ENCODE measurements at places on chromosomes 1 and 21. TPM values are rescaled to one million over a fixed set of nuclear protein-coding genes. Genes with fewer than 3 reads are reported as not detected.
A peak's percentile ranks its signal among the peaks of the same experiment; 100 is the strongest.

The HSD3B2 gene
- not detected for total RNA-seq

The TMPRSS3 gene
- 0.05 TPM for total RNA-seq

The OPRD1 gene
- total RNA-seq, result not detected

The CDK18 gene
- 1.7 TPM for total RNA-seq

The C1orf87 gene
- not detected for total RNA-seq

The SPRR4 gene
- total RNA-seq, result not detected

The VCAM1 gene
- 24.5 TPM for total RNA-seq

The PRAMEF2 gene
- total RNA-seq, result not detected

The RBM34 gene
- 55.8 TPM for total RNA-seq

The LCE1D gene
- total RNA-seq, result not detected

DNA sequence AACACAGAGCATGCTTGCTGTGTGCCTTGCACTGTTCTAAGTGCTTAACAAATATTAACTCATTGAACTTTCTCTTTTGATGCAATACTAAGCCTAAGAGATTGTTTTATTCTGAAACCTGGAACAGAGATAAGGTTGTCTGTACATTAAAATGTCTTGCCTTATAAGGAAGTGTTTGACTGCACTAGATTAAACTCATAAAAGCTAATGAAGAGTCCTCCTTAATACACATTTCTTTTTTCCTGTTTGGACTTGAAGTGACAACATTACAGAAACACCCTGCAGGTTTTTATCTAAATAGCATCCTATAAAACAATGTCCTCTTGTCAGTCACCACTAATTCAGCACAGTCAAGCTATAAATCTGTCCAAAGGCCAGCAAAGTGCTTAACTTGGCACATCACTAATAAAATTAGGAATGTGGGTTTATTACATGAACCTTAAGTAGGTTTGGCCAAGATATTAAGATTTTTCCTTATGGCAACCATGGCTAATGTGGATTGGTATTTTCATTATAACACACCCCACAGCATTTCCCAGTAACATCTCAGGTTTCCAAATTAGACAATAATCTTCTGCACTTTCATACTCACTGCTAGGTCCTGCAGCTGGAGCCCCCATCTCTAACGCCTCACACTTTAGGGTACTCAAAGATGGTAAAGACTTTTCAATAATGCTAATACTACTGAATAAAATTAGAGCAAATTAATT, 389.7 kb downstream of the LMO4 start:
- DNase-seq, result no peak

- DNase-seq, result no peak
Observed at GRCh38 chr1:97340951-97341350, 579.9 kb downstream of the DPYD start.

DNA sequence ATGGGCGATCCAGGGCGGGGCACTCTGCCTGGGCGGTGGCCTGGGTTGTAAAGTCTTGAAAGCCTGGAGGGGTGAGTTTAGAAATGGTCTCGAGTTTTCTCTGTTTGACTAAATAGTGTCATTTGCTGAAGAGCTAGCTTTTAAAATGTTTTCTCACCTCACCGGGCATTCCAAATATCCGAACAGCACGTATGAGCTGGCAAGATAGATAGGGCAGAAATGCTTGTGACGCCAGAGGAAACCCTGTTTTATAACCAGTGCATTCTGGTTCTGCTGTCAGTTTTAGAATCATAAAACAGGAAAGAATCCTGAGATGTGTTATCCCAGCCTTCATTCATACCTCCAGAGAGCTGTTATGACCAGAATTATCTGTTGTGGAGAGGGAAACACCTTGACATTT, 725 bp downstream of the RTCA start:
- DNase-seq, result peak; percentile 14

DNA sequence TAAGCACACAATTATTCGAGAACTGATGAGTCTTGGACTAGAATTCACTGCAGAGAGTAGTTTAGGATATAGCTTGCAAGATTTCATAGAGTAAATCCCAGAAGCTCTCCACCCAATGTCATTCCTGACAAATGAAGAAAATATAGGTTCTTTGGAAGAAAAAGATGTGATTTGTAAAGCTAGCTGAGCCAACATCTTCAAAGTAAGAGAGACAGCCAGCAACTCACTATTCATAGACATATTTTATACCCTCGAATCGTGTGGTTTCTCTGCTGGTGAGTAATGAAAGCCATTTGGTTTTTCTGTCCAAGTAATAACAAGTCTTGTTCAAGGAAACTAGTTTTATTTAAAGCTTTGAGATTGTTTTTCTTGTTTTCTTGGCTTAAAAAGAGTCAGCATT, 165.7 kb upstream of the SYT6 start:
- no peak for DNase-seq

- no peak for DNase-seq
Observed at GRCh38 chr1:99018313-99018712, 13.7 kb upstream of the PLPPR5 start.

DNA sequence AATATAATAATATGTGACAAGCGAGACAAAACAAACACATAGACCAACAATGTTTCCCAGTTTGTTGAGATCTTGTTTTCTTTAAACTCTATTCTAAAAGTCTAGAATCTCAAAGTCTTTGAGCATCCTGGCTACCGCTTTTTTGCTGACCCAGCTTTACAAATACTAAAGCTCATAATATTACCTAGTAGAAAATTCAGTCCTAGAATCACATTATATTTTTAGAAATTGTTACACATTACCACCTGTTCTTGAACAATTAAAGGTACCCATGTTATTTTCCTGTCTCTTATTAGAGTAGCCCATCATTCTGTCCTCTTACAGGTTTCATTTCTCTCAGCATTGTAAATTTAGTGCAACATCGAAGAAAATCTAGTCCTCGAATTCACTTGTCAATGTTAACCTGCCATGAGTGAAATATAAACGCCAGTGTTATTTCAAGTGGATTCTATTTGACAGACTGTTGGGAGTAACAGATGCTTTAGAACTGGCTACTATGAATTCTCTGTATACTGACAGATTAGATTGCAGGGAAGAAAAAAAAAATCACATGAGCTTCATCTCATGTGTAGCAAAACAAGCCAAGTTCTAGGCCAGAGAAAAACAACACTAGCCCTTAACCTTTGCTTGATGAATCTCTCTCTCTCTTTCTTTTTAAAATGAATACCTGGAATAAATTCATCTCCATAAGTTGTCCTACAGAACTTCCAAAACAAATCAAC, 851.2 kb upstream of the ADAMTS5 start:
- no peak for DNase-seq

DNA sequence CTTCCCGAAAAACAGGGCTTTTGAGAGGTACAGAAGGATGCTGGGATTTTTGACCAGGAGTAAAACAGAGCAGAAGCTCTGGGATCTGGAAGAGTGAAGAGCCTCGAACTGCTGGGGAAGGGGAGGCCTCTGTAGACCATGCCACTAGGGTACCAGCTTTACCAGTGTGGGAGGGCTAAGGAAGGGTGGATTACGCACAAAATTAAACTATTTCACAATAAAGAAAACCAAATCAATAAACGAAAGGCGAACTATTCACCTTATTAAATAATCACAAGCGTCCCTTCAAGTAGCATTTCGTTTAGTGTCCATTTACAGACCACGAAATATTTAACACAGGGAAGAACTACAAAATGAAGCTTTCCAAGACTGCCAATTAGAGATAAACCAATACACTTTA, 723 bp downstream of the CZIB start:
- DNase-seq, result no peak

GRCh38 chr1:113401067-113401466, 10.8 kb downstream of the MAGI3 start:
- peak; percentile 20 for DNase-seq

- peak; percentile 21 for DNase-seq
Observed at GRCh38 chr1:95384567-95384966, 150.6 kb downstream of the RWDD3 start.

DNA sequence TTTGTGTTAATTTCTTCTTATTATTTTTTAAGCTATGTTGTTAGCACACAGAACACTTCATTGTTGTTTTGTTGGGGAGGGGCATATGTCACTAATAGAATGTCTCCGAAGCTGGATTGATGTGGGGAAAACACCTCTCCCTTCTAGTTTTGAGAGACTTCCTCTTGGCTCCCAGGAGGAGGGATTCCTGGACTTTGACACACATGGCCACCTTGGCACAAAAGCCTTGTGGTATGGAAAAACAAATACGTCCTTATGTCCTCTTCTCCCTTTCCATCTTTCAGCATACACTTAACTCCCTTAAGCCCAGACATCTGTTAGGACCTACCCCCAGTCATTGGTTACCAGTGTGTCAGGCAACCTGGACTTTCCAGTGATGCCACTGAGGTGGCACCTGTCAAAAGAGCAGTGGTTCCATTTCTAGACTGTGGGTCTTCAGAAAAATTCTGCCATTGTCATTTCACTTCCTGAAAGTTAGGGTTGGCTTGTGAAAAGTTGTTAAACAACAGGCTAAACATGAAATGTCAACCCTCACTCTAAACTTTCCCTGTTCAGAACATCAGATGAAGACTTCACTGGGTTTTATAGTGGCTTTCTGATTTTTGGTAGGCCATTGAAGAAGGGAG, 12.5 kb upstream of the ABCB10 start:
- no peak for DNase-seq

GRCh38 chr1:65308781-65309303, 501 bp upstream of the DNAJC6 start:
- DNase-seq, result no peak

- DNase-seq, result peak; percentile 94
Observed at GRCh38 chr1:36306902-36307456, 811 bp downstream of the SH3D21 start.

DNA sequence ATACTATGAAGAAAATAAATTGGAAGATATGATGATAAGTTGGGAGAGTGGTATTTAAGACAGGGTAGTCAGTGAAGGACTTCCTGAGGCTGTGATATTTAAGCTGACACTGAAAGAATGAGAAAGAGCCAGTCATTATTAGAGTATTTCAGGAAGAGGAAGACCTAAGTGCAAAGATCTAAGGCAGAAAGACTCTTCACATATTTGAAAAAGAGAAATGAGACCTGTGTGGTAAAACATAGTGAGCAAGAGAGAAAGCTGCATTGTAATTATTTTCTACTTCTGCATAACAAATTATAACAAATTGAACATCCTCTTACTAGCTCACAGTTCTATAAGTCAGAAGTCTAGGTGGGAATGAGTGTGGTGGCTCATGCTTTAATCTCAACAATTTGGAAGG, 34.6 kb upstream of the DOCK7 start:
- no peak for DNase-seq

DNA sequence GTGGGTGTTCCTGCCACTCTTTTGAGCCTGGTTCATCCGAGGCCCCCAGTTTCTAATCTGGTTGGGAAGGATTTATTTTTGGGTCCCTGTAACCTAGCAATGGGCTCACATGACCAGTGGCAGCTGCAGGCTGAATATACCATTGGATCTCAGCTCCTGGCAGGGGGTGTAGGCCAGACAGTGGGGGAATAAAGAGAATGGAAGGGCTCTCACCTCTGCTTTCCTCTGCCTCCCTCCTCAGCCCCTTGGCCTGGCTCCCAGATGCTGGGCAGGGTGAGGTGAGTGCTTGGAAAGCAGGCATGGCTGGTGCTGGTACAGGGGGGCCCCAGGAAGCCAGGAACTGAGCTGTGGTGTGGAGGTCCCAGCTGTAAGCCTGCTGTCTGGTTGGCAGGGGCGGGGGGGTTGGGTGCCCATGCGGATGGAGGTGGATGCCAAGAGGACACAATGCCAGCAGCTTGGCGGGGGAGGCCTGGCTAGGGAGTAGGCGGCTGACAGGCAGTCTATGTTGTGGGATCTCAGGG, 3.6 kb upstream of the GPR61 start:
- no peak for DNase-seq

DNA sequence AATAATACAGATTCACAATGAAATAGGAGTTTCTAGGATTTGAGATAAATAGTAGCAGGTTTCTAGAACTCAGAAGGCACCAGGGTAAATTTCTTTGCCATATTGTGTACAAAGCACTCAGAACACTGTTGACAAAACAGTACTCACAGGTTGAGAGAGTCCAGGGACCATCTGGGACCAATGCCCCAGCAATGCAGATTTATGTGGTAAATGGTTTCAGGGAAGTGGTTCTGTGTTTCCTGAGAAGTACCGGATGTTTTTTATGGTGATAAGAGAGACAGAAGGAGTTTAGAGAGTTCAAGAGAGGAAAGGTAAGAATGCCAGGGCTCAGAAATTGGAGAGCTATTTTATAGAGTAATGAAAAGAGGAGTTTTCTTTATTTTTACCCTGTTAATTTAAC, 29.6 kb upstream of the DIPK1A start:
- DNase-seq, result no peak

DNA sequence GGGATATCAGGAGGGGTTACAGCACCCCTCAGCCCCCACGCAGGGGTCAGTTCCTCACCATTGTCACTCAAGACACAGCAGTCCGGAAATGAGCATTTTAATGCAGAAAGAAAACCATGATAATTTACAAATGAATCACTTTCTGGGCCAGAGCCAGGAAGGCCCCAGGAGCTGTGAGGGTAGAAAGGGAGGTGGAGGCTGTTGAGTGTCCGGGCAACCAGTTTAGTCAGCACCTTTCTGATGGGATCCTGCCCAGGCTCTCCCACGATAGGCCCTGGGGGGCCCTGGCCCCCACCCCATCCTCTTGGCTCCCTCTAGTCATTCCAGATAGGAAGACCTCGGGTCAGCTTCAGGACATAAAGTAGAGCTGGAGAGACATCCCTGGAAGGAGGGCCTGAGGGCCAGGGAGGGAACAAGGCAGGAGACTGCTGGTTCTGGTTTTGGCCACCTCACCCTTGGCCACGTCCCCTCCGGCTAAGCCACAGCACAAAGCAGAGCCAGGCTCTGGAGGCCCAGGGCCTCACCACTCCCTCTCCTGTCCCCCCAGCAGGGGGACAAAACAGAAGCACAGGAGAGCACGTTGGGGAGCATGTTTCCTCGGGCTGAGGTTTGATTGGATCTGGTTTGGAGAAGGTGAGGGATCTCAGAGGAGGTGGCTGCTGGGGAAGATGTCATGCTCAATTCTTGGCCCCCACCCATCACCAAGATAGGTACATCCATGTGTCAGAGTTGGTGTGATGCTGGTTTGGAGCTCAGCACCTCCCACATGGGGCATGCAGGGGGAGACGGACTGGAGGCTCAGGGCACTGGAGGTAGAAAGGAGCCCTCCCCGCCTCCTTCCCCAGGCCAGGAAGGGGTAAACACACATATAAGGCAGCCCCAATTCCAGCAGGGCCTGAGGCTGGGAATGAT, 20.6 kb downstream of the ETNK2 start:
- peak; percentile 83 for DNase-seq

- no peak for DNase-seq
Observed at GRCh38 chr1:182050481-182051448, 10.7 kb downstream of the ZNF648 start.

GRCh38 chr1:24779689-24780464, 34.6 kb downstream of the CLIC4 start:
- DNase-seq, result peak; percentile 33
